ENCODE measurements at places on chromosomes 12 and 14.

- no peak for DNase-seq
Measured at GRCh38 chr12:43761500-43761899, 2.7 kb downstream of the IRAK4 start.

DNA sequence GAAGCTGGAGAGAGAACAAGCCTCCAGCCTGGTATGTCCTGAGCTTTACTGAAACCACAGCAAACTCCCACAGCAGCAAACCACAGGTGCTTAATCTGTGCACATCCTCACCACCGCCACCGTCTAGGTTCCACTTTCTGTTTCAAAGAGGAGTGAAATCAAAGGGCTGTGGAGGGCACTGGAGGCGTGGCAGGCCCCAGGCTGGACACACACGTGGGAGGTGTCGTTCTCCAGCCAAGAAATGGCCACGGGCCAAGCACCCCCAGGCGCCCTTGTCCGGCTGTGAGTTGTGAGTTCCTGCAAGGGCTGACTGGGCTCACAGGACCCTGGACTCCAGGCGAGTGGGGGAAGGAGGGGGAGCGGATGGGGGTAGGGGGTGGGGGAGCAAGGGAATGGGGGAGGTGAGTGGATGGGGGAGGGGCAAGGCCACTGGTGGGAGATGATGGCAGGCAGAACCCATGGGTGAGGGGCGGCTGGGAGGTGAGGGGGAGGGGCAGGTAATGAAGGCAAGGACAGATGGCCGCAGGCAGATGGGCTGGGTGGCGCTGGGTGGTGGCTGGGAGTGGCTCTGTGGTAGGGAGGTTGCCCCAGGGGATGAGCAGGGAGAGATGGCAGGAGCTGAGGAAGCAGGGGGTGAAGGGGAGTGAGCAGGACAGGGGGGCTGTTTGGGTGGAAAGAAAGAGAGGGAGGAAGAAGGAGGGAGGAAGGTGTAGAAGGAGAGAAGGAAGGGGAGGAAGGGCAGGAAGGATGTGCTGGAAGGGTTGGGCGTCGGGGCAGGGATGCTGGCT is 86.7 kb downstream of the NCOR2 start:
- DNase-seq, result no peak

- no peak for DNase-seq
Measured at GRCh38 chr14:24013654-24014514, 25.2 kb downstream of the DHRS4L2 start.

- no peak for DNase-seq
Measured at GRCh38 chr12:11706509-11707379, 57.3 kb downstream of the ETV6 start.

GRCh38 chr12:54053003-54053750 is 458 bp upstream of the HOXC4 start:
- DNase-seq, result no peak

GRCh38 chr14:96683562-96684289 is 113.5 kb upstream of the VRK1 start:
- no peak for DNase-seq

DNA sequence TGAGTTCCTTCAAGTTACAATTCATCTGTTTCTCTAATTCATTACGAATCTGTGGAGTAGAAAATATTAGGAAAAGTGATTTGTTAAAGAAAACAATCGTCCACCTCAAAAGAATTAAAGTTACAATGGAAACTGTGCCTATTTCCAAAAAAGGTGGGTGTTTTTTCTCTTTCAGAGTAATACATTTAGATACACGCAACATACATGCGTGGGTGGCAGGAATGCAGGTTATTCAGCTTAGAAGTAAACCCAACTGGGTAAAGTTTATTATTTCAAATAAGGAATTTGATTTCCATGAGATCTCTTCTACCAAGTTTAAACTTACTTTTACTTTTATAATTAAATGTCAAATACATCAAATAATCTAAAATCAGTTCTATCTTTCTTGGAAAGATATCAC is 52.2 kb downstream of the SSH1 start:
- no peak for DNase-seq
